ENCODE measurements at places on chromosomes 4 and X.

DNA sequence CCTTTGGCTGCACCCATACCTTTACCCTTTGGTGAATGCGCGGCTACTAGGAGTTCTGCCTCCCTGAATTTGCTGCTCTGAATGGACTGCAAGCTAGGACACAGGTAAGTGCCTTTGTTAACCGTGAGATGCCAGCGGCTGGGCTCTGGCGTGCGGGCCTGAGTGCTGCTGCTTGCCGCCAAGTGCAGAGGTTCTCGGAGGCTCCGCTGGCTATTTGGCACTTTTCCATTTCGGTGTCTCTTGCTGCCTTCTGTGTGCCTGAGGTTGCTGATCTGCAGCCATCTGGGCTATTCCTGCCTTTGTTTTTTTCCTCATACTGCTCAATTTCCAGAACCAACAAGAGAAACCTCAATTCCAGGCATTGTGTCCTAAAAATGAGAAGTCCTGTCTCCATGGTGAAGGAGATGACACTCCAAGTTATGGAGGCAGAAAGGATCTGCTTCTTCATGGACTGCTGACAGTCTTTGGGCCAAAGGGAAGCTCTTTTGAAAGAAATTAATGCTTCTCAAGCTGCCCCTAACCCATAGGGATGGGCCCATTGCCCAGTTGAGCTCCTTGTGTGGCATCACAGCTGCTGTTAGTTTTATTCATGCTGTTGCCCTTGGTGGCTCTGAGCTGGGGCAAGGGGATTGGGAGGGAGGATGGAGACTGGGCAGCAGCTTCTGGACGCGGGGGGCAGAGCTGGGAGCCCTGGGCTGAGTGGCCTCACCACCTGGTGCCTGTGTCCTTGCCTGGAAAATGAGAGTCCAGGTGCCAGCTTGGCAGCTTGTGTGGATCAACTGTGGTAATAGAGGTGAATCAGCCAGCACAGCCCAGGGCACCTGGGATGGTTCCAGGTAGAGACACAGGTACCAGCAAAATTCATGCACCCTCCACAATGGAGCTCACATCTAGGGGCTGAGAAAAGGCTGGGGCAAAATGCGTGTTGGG lies 3.8 kb upstream of the TBC1D14 start:
- DNase-seq = no peak

DNA sequence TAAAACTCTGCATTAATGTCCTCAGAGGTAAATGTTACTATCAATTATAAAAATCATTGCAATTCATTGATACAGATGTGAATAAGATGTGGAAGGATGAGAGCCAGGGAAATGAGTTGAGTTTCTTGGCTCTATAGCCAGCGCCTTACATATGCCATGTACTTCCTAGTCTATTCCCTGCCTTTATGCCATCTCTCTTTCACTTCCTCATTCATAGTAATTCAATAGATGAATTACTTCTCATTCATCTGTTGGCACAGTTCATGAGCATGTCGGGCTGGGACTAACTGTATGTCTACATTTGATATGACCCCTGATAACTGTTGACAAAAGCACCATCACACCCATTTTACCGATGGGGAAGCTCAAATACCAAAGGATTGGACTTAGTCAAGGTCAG lies 55.7 kb downstream of the LNX1 start:
- no peak for DNase-seq

DNA sequence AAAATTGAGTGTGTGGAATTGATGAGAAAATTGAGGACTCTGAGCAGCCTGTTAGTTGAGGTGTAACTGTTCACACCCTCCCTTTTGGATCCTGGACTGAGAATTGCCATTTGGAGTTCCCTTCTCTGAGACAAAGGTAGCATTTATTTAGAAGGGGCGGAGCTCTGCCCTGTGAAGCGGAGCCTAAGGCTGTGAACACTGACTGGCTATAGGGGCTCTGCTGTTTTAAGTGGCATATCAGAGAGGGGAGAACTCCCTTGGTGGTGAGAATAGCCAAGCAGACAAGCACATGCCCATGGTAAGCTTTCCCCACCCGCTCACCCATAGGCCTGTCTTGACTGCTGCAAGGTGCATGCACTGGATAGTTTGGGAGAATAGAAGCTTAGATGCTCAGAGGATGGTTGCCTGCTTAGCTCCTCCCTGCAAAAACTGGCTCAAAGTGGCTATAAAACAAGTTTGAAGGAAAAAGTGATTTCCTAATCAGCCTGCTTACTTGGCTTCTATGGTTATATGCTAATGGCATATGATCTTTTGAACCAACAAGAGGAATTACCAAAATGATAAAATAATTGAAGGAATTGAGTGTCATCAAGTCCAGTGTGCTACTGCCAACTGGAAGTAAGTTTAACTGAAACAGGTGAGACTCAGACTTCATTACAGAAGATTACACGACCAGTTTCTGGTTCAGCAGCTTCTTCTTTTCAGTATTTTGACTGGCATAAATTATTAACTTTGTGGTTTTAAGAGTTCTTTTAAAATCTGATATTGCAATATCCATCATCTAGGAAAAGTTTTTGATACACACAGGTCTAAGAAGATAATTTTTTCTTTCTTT lies 108.4 kb downstream of the AFF1 start:
- DNase-seq = no peak

- no peak for DNase-seq
Observed at GRCh38 chr4:186725469-186726425, 2.1 kb upstream of the FAT1 start.

GRCh38 chr4:986879-987623 lies at the start of gene IDUA:
IDUA (plus strand) TSS chr4:987044; CDS start chr4:987085, 41 bp downstream.
- DNase-seq = no peak

DNA sequence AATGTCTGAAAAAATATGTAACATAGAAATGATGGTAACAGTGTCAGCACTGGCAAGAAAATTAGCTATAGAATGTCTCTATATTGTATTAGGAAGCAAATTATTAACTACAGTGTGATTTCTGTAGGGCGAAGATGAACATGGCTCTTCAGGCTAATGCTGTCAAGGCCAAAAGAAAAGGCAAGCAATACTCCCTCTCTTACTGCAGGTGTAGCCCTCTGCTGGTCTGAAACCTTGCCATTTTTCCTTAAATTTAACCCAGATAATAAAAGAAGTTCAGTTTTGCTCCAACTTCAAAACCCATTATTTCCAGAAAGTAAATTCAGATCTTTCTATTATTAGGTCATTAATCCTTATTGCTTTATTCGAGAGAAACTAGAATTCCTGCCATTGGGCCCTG lies 215.9 kb downstream of the LRBA start:
- no peak for DNase-seq

GRCh38 chr4:152436384-152436783 lies 99.5 kb downstream of the FBXW7 start:
- DNase-seq = no peak

DNA sequence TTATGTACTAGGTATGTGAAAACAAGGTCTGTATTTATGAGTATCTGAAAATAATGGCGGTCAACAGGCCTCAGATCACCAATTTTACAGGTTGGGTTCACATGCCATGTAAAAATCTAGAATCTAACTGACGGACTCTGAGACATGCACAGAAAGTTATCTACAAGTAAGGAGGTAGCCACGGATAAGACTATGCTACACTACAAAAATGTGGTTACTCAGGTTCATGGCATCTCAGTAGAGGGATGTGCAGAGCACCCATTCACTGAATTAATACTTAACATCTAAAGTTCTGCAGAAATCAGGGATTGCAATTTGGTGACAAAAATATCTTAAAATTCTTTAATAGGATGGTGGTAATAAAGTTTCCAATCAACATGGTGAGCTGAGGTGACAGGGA lies 155.9 kb downstream of the APBB2 start:
- no peak for DNase-seq

GRCh38 chr4:88204882-88205281 lies 46.4 kb upstream of the ABCG2 start:
- DNase-seq = no peak

DNA sequence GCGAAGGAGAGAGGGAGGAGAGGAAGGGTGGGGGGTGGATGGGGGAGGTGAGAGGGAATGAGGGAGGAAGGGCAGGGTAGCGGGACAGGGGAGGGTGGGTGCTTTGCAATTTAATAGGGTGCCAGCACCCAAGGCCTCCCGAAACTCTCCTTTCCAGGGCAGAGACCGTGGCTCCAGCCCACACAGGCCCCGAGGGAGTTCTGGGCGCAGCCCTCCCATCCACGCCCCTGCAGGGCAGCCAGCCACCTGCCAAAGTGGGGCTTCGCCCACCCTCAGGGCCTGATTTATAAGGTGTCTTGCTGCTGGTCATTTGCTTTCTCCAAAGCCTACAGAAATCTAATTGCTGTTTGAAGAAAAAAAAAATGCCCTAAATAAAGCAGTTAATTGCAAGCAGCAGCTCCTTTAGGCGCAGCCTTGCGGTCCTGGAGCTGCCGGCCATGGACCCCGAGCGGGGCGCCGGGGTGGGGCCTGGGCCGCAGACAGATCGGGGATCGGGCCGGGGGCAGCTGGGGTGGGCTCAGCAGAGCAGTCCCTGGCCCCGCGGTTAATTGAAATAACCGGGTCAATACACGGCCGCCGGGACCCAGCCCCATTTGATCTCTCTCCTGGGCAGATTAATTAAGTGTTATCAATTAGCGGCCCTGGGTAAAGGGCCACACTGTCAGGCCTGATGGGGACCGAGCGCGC lies 106.0 kb upstream of the NKX1-1 start:
- DNase-seq = no peak

DNA sequence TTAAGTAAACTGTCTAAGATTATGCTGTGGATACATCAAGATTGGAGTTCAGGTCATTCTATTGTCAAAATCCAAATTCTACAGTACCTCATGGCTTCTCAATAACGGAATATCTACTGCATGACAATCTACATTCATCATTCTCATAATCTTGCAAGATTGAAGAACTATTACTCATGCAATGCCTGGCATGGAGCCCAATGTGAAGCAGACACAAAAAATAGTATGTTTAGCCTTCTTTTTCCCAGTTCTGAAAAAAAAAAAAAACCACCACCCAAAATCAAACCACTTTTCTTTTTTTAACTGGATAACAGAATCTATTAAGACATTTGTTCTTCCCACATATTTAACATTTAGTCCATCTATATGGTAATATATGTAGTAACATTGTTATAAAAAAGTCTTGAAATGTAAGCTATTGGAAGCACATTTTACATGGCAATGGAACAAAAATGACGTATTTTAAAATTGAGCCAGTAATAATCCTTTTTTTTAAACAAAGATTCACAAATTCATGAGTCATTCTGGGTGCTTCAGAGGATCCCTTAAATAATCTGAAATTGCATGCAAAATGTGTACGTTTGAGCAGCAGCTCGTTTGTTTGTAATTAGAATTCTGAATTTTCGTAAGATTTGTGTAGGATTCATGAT lies 232.2 kb upstream of the FMR1 start:
- DNase-seq = no peak

DNA sequence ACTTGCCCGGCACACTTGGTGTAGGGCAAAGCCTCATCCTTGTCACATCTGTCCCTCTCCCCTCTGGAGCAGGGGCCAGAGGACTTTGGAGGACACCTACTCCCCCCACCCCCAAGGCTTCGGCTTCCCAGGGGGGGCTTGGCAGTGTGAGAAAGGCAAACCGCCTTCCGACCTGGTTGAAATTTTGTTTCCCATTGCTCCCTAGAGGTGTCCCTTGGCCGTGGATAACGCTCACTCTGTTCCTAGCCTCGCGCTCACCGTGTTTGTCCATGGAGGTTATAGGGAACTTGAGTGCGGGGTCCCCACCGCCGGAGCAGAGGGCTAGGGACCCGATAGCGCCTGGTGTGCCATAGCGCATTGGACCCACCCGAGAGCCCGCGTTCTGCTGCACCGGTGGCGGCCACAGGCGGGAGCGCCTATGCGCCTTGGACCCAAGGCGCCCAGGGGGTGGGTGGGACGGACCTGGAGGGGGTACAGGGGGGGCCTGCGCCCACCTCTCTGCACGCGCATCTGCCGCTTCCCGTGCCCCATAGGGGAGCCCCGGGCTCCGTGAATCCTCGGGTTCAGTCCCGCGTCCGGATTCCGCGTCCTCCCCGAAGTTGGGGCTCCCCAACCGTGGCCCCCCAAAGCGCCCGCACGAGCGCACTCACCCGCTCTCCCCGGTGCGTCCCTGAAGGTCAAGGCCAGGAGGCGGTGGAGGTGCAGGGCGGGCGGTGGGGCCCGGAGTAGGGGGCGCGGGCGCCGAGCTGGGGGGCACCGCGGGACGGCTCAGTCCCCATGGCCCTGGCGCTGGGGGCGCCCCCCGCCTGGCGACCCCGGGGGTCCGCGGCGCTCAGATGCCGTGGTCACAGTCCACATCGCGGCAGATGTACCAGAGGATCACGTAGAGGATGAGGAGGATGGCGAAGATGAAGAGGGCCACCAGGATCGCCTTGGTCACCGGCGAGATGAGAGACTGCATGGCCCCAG lies 82.7 kb upstream of the DHRSX start:
- no peak for DNase-seq

DNA sequence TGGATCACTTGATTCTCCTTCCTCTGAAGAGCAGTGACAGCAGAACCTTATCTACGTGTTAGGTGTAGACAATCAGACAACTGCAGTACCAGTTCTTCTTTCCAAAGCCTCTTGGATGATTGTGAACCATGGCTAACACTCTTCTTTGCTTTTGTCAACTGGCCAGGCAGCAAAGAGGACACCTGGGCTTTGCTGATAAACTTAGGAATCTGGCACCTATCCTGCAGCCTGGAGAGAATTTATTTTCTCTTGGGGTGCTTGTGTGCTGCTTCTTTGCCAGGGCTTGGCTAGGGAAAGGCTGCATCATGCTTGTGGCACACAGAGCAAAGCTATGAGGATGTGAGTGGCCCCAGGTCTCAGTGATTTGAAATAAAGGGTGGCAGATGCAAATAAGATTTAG lies 77.4 kb downstream of the ANAPC4 start:
- DNase-seq = no peak

GRCh38 chr4:48493452-48494100 lies 3.5 kb downstream of the ZAR1 start:
- DNase-seq = no peak

- no peak for DNase-seq
Observed at GRCh38 chr4:39970671-39971640, 6.8 kb downstream of the PDS5A start.

DNA sequence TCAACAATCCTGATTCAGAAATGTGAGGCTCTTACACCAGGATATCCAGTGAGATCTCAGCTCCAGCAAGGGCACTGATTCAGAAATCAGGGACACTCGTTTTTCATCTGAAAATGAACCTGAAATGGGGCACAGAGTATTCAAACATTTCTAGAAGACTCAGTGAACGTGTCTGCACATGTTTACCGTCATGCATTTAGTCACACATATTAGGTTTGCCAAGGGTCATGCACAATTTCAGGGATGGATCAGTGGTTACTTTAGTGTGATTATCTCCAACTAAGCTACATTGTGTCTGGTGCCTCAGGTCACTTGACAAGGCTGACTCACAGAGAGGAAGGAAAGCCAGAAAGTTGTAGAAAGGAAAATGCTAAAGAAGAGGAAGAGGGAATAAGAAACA lies 33.6 kb upstream of the SPANXN2 start:
- DNase-seq = no peak

DNA sequence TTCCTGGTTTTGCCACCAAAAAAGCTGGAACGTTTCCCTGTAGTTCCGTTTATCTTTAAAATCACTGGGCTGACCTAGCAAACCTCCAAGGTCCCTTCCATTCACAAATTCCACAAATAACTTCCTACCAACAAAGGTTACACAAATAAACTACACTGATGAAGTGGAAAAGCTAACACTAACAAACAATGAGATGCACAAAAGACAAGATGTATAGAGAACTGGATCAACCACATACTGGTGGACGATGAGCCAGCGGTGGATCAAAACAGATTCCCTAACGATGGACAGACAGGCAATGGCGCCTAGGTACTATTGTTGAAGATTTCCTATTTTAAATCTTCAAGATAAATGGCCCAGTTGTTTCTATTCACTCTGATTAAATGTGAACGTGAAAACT lies 15.5 kb downstream of the AFAP1 start:
- DNase-seq = no peak
